ENCODE measurements at places on chromosomes 6 and 20.
A peak's percentile ranks its signal among the peaks of the same experiment; 100 is the strongest.

DNA sequence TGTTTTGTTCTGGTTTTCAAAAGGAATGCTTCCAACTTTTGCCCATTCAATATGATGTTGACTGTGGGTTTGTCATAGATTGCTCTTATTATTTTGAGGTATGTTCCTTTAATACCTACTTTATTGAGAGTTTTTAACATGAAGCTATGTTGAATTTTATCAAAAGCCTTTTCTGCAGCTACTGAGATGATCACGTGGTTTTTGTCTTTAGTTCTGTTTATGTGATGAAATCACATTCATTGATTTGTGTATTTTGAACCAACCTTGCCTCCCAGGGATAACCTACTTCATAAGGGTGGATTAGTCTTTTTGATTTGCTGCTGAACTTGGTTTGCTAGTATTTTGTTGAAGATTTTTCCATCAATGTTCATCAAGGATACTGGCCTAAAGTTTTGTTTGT lies 92.7 kb upstream of the TCF21 start:
- no peak for DNase-seq

DNA sequence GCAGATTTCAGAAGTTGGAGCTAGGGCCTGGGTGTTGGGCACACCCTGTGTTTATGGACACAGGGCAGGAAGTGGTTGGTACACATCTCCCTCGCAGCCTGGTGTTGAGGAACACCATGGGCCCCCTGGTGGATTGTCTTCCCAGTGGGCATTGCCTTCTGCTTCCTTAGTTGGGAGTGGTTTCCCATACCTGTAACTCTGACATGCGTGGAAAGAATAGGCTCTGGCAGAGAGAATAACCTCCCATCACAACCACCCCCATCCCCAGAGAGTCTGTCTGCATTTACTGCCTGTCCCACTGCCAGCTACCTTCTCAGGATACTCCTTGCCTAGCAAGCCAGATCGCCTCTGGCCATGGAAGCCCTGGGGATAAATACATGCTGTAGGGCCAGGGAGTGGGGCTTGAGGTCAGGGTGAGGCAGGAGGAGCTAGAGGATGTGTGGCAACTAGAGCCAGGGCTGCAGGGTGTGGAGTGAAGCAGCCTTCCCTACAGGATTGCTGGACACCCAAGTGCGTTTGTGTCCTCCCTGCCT lies 14.7 kb downstream of the LRRC73 start:
- no peak for DNase-seq

DNA sequence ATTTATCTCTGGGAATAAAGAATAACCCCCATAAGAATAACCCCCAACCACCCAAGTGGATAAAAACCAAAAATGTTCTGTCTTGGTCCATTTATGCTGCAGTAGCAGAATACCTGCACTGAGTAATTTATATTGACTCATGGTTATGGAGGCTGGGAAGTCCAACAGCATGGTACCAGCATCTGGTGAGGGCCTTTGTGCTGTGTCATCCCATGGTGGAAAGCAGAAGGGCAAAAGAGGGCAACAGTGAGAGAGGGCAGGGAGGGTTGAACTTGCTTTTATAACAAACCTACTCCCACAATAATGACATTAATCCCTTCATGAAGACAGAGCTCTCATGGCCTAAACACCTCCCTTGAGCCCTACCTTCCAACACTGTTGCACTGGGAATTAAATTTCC lies 133.7 kb downstream of the ERMARD start:
- no peak for DNase-seq

DNA sequence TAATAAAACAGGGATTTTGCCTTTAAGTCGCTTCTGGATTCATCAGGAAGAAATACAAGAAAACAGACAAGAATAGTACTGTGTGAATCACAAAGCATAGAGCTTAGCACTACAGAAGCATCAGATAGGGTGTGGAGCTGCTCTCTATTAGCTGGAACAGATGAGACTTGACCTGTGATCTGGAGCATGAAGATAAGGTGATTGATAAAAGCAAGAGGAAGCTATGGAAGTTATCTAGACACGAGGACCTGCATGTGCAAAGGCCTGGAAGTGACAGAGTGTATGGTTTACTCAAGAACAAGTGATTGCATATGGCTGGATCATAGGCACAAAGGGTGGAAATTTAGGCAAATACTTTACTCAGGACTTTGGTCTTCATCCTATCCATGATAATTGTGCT lies 112.9 kb upstream of the MLIP start:
- no peak for DNase-seq

DNA sequence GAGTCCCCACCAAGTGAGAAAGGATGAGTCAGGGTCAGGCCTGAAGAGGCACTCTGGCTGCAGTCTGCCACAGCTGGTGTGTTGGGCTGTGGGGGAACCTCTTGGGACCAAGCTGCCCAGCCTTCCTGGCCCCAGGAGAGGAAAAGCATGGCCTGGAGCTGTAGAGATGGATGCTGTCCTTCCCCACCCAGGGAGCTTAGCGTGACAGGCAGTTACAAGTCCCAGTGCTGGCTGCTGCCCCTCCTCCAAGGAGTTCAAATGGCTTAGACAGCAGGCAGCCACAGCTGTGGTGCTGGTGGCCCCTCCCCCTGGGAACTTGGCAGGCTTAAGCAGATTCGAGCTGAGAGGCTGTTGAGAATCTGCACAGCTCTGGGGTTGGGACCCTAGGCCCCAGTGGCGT lies 253.2 kb downstream of the PLCB1 start:
- no peak for DNase-seq

- no peak for DNase-seq
These were observed 10.4 kb downstream of the GCNT2 start for GRCh38 chr6:10531503-10531902.

DNA sequence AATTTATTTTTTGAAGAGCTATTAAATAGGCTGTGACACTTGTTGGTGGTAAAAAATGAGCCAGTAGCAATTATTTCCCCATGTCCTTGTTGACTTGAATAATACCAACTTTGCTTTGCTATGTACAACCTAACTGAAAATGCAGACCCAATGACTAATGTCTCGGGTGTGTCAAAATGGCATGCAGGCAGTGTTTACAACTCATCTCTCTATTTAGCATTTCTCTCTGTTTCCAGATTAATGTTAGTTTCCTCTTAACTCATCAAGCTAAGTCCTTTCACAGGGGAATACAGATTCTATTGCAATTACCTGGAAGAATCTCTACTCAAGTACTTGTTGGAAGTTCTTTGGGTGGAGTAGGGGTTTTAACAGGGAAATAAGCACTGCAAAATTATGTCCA lies 504.4 kb downstream of the BCKDHB start:
- no peak for DNase-seq

- no peak for DNase-seq
These were observed 797.0 kb upstream of the GJE1 start for GRCh38 chr6:141335477-141336273.

- DNase-seq: no peak
These were observed 48.7 kb upstream of the CLVS2 start for GRCh38 chr6:122947355-122947754.

DNA sequence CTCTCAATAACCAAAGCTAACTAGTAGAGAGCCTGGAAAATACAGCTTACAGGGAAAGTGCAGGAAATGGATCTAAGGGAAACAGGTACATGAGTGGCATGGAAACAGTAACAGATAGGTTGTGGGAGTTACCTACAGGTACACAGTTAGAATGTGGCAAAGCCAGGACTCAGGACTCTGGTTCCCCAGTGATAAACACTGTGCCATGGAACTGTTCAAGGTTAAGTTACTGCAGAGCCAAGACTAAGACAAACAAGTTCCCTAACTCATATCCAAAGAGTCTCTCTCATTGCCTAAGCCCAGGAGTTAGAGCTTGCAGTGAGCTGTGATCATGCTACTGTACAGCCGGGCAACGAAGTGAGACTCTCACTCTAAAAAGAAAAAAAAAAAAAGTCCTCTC lies 6.6 kb downstream of the MED20 start:
- no peak for DNase-seq

- DNase-seq: peak; percentile 23
These were observed 13.6 kb downstream of the ITPA start for GRCh38 chr20:3222635-3223600.

- no peak for DNase-seq
These were observed 85.7 kb downstream of the SHLD1 start for GRCh38 chr20:5835871-5836270.

GRCh38 chr6:127177923-127178231 lies 59.4 kb downstream of the RSPO3 start:
- DNase-seq: no peak

- DNase-seq: no peak
These were observed 5.8 kb upstream of the ADAM33 start for GRCh38 chr20:3687655-3688054.

DNA sequence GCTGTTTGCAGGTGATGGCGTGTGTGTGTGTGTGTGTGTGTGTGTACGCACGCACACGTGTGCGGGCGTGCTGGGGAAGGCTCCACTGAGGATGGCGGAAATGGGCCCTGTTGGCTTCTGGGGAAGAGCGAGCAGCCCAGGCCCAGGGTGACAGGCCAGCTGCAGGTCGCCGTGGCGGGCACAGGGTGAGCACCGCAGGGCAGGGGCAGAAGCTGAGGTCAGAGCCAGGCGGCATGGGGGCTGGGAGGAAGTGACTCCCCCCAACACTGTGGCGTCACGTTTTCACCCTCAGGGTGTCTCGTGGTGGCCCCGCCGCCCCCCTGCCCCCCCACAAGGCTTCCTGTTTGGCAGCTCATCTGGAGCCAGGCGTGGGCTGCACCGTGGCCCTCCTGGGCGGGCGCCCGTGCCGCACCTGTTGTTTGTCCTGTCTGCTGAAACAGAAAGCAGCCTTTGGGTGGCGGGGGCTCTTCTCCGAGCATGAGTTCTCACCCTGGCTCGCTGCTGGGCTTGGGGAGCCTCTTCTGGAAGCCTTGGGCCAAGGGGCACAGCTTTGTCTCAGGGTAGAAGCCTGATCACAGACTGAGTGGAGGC lies 7.1 kb downstream of the RBM38 start:
- peak; percentile 75 for DNase-seq

DNA sequence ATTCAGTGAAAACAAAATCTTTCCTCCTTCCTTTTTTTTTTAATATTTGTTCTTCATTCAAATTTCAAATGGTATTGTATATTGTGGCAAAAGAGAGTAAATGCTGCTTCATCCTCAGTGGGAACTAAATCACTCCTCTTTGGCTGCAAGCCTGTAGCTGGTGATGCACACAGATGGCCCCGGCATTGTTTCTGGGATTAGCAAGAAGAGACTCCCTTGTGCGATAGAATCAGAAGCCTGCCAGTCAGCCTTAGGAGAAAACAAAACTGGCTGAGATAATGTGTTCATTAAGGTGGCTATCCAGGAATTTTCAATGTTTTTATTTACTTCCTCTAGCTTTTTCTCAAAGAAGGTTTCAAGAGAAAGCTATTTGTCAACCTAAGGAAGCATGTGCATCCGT lies 20.7 kb upstream of the ELOVL2 start:
- no peak for DNase-seq
